ENCODE measurements at places on chromosomes 2 and 18.

- DNase-seq: no peak
These were observed 2.2 kb upstream of the POLR2D start for GRCh38 chr2:127860130-127860529.

DNA sequence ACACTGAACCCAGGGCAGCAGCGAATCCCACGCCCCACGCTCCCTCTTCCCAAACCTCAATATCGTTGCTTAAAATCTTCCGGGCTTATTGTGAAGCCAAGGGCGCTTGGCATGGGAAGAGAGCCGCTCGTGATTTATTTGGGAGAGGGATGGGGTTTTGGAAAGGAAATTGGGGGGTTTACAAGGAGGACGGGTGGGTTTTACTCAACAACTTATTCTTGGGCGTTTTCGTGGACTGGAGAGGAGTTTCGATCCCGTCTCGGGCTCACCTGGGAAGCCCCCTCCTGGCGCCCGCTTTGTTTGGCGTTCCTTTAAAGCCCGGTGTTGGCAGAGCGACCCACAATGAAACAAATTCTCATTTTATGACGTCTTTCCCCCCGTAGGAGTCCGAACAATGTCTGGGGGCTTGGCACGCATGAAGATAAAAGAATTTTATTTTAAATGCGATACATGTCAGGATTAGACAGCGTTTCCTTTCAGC, 135.3 kb downstream of the INSIG2 start:
- no peak for DNase-seq

DNA sequence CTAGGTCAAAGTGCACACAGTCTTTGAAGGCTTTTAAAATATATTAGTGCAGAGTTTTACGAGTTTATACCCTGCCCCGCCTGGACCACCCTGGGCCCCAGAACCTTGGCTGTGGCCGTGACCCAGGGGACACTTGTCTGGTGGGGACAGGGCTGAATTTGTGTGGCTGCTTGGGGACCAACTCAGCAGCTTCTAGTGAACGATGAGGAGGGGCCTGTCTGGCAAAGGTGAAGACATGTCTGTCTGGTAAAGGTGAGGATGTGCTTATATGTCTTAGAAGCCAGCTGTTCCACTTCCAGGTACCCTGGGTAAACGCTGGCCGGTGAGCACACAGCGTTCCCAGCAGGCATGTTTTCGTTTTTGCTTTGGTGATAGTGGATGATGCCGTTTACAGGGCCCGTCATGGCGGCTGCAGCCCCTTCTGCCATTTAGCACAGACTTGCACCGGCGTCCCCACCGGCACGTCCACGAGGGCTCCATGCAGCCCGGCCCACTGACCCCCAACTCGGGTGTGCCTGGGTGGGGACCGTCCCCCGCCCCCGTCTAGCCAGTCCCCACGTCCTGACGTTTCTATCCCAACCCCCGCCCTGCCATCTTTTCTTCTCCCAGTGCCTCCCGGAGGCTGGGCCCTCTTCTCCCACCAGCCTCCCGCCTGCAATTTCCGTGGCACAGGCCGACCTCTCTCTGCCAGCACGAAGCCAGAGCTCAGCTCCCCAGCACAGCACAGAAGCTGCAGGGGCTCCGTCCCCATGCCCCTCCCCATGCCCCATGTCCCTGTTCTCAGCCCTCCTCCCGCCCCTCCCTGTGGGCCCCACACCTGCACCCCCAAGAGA, 67.8 kb downstream of the SLC66A2 start:
- no peak for DNase-seq

DNA sequence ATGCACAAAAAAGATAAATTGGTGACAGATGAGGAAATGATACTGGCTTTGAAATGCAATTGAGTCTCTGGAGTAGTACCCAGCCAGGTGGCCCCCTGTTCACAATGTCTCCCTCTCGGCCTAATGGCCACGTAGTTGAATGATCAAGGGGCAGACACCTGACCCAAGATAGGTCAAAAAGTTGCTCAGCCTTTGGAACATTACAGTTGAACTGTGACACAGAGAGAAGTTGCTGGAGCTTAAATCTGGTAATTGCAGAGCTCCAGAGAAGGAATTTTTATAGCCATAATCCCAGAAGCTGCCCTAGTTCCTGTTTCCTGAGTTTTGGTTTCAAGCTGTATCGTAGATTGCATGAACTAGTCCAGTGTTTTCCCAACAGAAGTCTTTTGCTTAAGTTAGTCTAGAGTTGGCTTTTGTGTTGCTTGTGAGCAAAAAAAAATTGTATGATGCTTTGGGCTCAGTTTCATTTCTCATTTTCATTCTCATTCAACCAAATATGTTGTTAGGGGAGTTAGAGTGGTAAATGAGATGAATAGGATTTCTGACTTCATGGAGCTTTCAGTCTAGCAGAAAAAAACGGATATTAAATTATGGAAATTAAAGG, 117.9 kb downstream of the CSRNP3 start:
- DNase-seq: no peak

GRCh38 chr2:121783180-121783579, 27.7 kb downstream of the TSN start:
- no peak for DNase-seq

DNA sequence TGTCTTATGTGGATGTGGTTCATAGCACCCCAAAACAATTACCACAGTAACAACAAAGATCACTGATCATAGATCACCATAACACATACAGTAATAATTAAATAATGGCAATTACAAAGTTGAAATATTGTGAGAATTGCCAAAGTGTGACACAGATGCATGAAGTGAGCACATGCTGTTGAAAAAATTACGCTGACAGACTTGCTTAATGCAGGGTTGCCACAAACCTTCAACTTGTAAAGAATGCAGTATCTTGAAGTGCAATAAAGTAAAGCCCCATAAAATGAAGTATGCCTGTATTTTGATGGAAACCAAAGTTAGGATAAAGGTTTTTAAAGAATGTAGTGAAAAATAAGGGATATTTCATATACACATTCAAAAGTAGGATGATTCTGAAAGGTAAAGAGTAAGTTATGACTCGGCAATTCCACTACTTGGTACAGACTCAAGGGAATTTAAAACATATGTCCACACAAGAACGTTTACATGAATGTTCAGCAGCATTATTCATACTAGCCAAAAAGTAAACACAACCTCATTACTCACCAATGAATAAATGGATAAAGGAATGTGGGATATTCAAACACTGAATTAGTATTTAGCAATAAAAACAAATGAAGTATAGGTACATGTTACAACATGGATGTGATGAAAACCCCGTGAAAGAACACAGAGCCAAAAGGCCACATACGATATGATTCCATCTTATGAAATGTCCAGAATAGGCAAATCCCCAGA, 61.6 kb downstream of the SCN9A start:
- peak; percentile 30 for DNase-seq

All from HepG2 (cell line).